ENCODE measurements at places on chromosomes 5 and 9.

DNA sequence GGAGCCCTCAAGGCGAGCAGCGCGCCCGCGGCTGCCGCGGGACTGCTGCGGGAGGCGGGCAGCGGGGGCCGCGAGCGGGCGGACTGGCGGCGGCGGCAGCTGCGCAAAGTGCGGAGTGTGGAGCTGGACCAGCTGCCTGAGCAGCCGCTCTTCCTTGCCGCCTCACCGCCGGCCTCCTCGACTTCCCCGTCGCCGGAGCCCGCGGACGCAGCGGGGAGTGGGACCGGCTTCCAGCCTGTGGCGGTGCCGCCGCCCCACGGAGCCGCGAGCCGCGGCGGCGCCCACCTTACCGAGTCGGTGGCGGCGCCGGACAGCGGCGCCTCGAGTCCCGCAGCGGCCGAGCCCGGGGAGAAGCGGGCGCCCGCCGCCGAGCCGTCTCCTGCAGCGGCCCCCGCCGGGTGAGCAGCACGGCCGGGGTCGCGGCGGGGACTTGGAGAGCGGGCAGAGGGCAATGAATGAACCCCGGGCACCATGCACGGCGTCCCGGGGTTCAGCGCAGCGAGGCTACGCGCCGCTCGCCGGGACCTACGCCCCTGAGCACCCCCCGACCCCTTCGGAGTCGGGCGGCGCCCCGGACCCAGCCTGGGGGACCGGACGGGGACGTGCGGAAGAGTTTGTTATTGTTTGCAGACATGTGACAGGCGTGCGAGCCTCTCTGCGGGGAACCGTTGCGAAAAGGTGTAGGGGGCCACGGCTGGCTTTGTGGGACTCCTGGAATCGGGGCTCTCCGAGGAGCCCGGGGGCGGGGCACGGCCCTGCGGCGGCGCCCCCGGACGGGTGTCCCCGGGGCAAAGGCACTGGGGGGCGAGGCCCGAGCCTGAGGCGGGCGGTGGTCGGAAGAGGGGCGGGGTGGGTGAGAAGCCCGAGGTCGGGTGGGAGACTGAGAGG is 553 bp downstream of the MAP3K1 start:
- peak; percentile 76 for DNase-seq

GRCh38 chr9:137178201-137178938 is 6.5 kb upstream of the TMEM210 start:
- no peak for DNase-seq

DNA sequence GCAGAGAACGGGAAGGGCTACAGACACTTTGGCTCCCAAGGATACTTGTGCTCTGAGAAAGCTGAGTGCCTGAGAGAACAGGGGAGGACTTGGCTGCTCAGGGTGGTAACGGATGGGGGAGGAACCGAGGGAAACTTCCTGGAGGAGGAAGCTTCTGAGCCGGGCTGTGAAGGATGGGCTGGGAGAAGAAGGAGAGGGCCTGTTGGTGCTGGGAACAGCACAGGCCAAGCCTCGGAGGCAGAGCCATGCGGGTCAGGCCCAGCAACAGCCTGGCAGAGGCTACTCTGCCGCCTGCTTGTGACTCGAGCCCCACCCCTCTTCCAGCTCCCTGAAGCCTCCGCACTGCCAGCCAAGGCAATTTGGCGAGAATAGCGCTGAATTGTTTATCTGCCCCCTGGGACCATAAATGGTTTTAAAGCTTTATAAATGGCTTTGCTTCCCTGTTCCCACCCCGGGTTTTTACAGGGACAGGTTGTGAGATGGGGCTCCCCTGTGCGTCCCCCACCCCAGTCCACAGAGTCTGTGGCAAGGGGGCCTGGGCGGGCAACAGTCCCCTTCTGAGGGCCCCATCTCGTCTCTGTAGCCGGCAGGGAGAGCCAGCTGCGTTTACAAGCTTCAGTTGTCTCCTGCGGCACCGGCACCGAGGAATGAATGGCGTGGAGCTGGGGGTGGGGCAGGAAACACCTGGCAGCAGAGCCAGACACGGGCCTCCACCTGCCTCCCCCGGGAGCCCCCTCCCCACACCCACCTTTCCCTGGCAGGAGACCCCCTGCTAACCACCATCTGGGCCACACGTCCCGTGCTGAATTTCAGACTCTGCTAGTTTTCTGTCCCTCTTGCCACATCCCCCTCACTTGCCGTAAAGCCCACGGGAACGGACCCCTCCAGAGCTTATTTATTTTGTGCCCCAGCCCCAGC is 24.4 kb downstream of the FAM163B start:
- no peak for DNase-seq

- DNase-seq, result no peak
Observed at GRCh38 chr5:110105692-110106091, 416.0 kb downstream of the MAN2A1 start.

DNA sequence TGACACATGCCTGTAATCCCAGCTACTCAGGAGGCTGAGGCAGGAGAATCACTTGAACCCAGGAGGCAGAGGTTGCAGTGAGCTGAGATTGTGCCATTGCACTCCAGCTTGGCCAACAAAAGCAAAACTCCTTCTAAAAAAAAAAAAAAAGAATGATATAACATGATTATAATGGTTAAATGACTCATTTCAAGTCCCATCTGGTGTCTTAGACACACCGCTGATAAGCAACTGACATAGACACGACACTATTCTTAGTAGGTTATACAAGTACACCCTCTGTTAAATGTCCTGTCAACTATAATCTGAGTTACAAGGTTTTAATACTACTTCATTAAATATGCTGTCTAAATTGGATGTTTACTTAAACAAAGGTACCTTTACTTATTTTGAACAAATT is 405.3 kb upstream of the CLINT1 start:
- no peak for DNase-seq
